Cerebellar cortex (tissue), 1 donor: ENCODE measurements at places on chromosomes 11 and 22.

DNA sequence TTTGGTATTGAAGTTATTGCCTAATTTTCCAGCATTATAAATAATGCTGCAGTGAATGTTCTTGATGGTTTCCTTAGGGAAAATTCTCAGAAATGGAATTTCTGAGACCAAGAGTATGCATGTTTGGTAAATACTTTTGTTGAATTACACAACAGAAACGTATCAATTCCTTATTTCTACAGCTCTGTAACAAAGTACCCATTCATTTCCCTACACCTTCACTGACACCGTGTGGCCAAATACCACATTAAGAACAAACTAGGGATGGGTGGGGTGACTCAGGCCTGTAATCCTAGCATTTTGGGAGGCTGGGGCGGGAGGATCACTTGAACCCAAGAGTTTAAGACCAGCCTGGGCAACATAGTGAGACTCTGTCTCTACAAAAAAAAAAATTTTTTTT is 21.8 kb downstream of the MCAM start:
- no peak for DNase-seq

- no peak for DNase-seq
These were observed 987.6 kb downstream of the NTM start for GRCh38 chr11:132357811-132358572.

GRCh38 chr11:115605871-115606497 is 101.8 kb upstream of the CADM1 start:
- DNase-seq = peak; percentile 6

DNA sequence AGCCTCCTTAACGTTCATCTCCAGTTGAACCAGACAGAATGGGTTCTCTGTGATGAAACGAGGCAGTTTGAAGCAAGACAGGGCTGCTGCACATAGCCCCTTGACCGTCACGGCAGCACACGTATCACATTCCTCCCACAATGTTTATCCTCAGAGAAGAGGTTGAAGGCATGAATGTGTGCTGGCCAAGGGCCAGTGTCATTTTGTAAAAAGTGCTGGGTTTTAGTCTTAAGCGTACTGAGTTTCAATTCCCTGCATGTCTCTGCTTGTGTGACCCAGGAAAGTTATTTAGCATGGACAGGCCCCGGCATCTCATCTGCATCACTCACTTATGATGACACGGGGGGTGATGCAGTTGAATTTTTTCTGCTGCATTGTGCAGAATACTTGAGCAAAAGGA is 31.6 kb downstream of the TTC12 start:
- DNase-seq = no peak

- DNase-seq = no peak
These were observed 15.5 kb downstream of the TUBGCP6 start for GRCh38 chr22:50229370-50229769.

DNA sequence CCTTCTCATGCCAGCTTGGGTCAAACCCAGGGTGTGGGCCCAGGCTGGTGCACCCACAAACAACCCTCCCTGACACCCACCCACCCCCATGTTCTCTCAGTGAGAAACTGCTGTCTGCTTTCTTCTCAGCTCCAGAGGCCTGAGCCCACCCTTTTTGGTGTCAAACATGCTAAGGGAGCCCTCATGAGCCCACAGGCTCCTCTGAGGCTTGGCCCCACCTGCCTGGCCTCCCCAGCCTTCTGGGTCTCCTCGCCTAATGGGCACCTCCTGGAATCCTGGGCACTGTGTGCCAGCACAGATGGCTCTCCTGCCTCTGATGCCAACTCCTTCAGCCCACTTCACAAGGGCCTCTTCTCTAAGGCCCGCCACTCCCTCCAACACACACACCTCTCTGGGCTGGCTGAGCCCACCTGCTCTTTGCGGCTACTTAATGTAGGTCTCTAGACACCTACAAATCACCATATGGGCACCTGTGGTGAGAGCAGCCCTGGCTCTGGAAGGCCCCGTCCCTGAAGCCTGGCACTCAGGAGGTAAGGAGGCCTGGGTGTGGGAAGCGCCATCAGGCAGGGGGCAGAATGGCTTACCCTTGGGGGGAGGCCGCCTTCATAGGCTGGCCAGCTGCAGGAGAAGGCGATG is 4.4 kb downstream of the NAGA start:
- peak; percentile 66 for DNase-seq

DNA sequence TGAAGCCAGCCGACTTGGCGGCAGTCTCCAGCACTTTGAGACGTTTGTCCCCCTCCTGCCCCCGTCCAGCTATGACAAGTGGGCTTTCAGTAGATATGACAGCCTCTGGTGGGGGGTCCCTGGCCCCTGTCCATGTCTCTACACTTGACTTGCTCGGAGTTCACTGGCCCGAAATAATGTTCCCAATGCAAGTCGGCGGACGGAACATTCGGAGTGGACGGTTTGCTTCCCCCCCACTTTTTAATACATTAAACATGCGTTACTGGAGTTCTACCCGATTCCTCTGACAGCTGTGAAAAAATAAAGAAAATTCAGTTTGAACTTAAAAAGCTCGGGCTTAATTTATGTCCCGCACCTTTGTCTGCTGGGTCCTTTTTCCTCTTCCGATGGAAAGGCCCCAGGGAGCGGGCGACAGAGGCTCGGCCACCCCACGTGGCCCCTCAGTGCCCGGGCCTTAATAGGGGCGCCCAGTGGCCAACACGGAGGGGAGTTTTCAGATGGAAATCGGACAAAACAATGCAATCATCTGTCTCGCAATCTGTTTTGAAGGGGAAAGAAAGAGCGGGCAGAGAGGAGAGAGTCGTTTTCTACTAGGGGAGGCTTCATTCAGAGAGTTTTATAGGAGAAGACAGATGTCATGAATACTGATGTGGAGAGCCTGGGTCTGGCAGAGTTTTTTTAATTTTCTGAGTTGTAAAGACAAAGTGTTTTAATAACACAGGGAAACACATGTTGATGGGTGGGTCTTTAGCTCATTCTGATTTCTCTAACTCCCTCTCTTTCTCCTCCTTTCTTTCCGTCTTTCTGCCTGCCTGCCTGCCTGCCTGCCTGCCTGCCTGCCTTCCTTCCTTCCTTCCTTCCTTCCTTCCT is 50.2 kb downstream of the SMIM38 start:
- no peak for DNase-seq

GRCh38 chr22:41758231-41758630 is 42.2 kb upstream of the CCDC134 start:
- DNase-seq = peak; percentile 68

- no peak for DNase-seq
These were observed 305.7 kb downstream of the BLID start for GRCh38 chr11:121810291-121810690.

- no peak for DNase-seq
These were observed 40.2 kb downstream of the CELF1 start for GRCh38 chr11:47512701-47513100.

DNA sequence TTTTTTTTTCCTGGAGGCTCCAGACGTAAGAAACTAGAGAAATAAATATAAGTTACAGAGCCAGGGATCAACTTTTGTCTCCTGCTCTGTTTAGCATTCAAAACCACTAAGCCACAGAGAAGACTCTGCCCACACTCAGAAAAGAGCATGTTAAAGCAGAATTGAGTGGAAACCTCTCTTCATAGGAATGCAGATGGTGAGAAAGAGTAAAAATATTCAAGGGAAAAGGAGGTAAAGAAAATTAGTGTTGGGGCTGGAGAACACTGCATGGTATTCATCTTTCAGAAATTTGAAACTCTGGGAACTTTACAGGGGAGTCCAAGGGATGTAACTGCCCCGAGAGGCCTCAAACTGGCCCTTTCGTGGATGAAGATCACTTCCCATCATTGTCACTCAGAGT is 65.1 kb downstream of the CLMP start:
- DNase-seq = no peak

DNA sequence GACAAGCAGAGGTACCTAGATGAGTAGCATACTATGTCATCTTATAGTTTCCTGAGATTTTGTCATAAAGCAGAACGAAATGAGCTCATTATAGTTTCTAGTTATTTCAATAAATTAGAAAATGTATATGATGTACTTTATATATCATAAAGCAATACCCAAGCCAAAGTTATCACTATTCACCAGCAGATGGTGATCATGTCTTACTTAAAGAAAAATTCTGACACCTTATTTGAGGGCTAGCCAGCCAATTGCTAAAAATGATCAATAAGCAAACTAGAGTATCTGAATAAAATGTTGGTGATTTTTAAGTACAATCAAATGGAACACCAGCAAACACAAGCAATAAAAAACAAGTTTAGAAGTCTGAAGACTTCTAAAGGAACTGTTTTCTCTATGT is 44.1 kb downstream of the RSF1 start:
- DNase-seq = no peak

DNA sequence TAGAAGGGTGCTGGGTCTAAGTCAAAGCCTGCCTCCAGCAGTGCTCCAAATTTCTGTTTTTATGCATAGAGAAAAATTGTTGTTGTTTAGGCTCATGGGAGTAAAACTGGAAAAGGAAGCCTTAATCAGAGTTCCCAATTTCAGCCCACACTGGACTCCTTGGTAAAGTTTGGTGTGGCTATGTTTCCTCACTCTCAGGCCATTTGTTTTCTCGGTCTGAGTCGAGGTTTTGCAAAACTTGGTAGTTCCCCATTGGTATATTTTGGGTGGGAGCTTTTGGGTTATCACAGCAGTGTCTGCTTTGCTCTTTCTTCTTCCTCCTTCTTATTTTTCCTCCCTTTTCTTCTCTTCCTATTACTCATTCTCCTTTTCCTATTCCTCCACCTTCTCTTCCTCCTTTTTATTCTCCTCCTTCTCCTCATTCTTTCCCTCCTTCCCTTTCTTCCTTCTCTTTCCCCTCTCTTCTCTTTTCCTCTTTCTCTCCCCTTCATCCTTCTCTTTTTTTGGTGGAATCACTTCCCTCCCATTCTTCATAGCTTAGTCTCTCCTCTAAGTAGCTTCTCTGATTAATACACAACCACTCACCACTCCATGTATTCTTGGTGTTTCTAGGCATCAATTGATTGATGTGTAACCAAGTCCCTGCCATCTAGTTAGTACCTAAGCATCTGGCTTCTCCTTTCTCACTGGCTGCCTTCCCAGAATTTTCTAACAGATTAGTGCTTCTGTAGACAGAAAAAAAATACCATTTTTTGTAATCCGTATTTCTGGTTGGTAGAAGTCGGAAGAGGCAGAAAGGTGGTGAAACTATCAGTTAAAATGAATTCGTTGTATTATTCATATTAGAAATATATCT is 10.1 kb downstream of the SLC5A1 start:
- no peak for DNase-seq

DNA sequence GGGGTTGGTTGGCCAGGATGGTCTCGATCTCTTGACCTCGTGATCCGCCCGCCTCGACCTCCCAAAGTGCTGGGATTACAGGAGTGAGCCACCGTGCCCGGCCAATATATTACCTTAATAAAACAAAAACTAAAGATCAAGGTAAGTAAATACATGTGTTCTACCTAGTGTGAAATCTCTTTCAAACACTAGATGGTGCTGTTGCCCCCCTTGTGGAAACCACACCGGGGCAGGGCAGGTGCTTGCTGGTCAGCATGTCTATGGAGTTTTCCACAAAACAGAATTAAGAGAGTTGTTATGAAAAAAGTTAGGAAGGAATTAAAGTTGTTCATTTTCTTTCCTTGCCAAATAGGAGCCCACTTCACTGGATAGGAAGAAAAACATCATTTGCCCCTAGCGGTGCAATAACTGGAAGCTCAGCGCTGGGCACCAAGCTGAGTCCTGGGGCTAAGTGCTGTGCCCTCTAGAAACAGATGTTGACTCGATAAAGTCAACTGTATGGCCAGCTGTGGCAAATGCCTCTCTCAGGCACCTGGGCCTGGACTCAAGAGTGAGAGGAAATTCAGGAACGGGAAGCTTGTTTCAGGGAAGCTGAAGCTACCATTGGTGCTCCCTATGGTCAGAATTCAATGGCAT is 6.3 kb upstream of the KCNJ5 start:
- DNase-seq = peak; percentile 72

- DNase-seq = no peak
These were observed 27.7 kb upstream of the PPP6R3 start for GRCh38 chr11:68432874-68433273.

DNA sequence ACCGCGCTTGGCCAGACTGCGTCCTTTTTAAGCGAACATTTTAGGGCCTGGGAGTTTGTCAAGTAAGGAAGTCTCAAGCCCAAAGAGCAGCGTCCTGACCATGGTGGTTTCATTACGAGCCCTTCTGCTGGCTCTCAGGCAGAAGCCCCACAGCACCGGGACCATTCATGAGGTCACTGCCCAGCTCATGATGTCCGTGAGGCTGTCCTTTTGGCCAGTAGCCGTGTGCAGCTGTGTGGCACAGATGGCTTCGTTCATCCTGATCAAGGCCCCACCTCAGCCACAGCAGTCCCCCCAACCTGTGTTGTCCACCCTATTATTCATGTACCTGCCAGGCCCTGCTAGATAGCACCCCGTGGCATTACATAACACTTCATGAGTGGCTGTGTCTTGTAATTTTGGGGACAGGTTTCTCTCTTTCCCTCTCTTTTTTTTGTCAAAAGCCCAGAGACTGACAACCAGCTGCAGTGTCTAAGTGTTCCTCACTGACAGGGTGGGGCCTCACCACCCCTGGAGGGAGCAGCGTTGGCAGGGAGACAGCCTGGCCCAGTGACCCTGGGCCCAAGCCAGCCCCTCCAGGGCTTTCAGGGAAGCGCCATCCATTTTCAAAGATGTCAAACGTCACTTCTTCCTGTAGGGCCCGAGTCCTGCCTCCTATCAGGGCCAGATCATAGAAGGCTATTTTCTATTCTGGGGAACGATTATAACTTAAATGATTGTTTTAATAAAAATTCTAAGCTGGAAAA is 21.8 kb upstream of the CABP7 start:
- no peak for DNase-seq

GRCh38 chr11:5564259-5565019 is 16.1 kb upstream of the OR52H1 start:
- DNase-seq = no peak

GRCh38 chr22:23836692-23837495 is 1.9 kb downstream of the DERL3 start:
- no peak for DNase-seq

- no peak for DNase-seq
These were observed 51.9 kb downstream of the SLC1A2 start for GRCh38 chr11:35367491-35367890.

DNA sequence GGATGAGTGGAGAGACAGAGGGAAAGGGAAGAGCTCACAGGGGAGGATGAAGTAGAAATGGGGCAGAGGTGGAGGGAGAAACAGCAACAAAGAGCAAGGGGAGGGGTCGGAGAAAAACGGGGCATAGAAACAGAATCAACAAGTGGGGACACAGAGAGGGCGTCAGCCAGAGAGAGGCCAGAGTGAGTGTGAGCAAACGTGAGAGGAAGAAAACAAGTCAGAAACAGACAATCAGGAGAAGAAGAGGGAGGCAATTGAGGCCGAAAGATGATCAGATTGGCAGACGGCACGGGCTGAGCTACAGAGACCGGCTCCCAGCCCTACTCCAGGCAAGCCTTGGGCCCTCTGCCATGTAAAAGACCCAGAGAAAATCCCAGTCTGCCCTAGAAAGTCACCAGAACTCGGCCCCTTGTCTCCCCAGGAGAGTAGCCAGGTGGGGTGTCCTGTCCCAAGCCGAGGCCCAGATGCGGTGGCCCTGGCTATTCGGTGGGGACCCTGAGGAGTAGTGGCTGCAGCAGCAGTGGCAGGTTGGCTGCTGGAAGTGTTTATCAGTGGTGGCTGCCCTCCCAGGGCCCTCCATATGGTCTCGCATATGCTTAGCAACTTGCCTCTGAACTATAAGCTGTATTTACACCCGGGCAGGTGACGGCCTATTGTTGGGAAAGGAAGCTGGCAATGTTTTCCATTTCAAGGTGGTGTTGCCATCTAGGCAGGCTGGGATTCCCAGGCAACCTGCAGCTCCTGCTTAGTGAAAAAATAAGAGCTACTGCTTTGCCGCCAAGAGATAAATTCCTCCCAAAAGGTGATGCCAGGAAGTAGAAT is 14.8 kb upstream of the TSPAN18 start:
- DNase-seq = peak; percentile 97

- no peak for DNase-seq
These were observed 875.2 kb downstream of the BRD1 start for GRCh38 chr22:48952256-48953102.
